Naive thymus-derived CD8-positive, alpha-beta T cell (primary cell): ENCODE measurements at places on chromosomes 1 and 21. TPM values are rescaled to one million over a fixed set of nuclear protein-coding genes. Genes with fewer than 3 reads are reported as not detected.

The FLVCR1 gene
- 1.9 TPM for polyA plus RNA-seq

The FLG gene
- not detected for polyA plus RNA-seq

The SLC9C2 gene
- not detected for polyA plus RNA-seq

The FAM163A gene
- not detected for polyA plus RNA-seq

The FTCD gene
- not detected for polyA plus RNA-seq

The MTARC1 gene
- polyA plus RNA-seq = 0.59 TPM

The MEX3A gene
- not detected for polyA plus RNA-seq

GRCh38 chr1:43303471-43304313, 2.9 kb downstream of the TIE1 start:
- no peaks in the 10 kb centered on the region for H3K36me3 ChIP-seq
- no peak overlapping the region for H3K4me3 ChIP-seq
- no peak overlapping the region for H3K27ac ChIP-seq
- H3K4me1 ChIP-seq = peaks cover 2% of the 10 kb centered on the region

GRCh38 chr1:53628286-53628955, 110.5 kb downstream of the GLIS1 start:
- H3K27me3 ChIP-seq = no peaks in the 10 kb centered on the region
- H3K27ac ChIP-seq = no peak overlapping the region
- DNase-seq = no peak

GRCh38 chr1:241557551-241558193, 25.5 kb downstream of the KMO start:
- H3K4me3 ChIP-seq = no peak overlapping the region

- H3K4me1 ChIP-seq = peaks cover 6% of the 10 kb centered on the region
- H3K27me3 ChIP-seq = no peaks in the 10 kb centered on the region
- H3K4me3 ChIP-seq = no peak overlapping the region
- H3K27ac ChIP-seq = no peak overlapping the region
- no peak for DNase-seq
- H3K36me3 ChIP-seq = no peaks in the 10 kb centered on the region
Measured at GRCh38 chr1:212118167-212118871, 82.8 kb downstream of the DTL start.

DNA sequence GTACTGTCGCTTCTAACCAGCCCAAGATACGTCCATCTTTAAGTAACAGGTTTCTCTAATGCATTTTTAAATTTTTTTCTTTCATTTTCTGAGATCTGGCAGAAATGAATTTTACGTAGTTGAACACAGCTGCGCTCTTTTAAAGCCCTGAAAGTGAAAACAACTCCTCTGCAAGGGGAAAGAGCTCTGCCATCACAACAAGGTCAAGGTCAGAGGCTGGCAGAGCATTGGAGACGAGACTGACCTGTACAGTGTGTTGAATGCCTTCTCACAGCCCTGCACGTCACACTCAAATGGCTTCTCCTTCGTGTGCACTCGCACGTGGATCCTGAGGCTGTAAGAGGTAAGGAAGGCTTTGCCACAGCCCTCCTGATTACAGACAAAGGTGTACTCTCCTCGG, 19.7 kb downstream of the MTF1 start:
- peaks cover 11% of the 10 kb centered on the region for H3K4me1 ChIP-seq
- peaks cover 76% of the 10 kb centered on the region for H3K36me3 ChIP-seq
- no peak overlapping the region for H3K27ac ChIP-seq
- H3K27me3 ChIP-seq = peaks cover 1% of the 10 kb centered on the region

DNA sequence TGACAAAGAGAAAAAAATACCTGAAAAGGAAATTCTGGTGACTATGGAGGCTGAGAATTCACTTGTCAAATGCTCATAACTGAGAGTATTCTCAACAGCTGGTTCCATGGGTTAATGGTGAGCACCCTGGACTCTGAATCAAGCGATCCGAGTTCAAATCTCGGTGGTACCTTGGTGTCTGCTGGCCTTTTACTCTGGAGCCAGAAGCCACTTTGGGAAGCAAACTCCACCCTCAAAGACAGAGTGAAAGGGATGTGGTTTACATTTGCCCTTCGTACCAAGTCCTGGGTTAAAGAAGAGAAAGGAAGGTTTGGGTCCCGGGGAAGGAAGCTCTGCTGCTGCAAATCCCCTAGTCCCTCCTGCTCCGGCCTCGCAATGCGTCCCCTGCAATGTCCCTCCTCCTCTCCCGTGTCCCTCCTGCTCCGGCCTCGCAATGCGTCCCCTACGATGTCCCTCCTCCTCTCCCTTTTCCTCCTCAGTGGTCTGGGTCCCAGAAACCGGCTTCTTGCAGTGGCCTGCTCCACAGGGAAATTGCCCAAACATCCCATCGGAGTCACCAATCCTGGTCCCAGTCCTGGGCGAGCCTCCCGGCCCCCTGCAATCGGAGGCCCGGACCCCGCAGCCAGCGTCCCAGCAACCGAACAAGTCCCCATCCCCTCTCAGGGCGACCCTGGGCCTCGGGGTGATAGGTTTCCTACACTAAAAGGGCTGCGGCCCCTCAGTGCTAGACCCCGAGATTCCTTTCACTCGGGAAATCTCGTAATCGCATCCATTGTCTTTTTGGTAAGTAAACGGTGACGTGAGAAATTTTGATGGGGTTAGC, 129.4 kb downstream of the PPIAL4G start:
- H3K36me3 ChIP-seq = no peaks in the 10 kb centered on the region
- H3K4me3 ChIP-seq = peak overlapping the region; percentile 83
- no peak for DNase-seq
- H3K27ac ChIP-seq = peak overlapping the region; percentile 60
- H3K4me1 ChIP-seq = peaks cover 23% of the 10 kb centered on the region

DNA sequence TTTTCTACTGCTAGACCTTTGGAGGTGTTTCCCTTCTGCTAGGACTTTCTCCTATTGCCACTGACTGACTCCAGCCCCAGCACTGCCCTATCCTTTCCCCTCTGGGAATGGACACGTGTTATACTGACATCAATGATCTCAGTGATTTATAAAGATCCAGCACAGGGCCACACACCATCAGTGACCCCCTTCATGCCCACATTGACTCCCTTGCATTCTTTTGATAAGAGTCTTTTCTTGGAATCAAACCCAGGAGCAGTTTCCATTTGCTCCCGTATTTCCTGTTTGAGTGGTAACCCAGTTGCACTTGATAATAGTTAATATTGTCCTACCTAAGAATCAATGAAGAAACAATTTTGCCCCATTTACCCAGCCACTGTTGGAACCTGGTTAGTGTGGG, 501.0 kb upstream of the USP24 start:
- DNase-seq = no peak
- peaks cover 3% of the 10 kb centered on the region for H3K27me3 ChIP-seq
- no peaks in the 10 kb centered on the region for H3K4me1 ChIP-seq
- no peaks in the 10 kb centered on the region for H3K36me3 ChIP-seq
- H3K4me3 ChIP-seq = no peak overlapping the region
- no peak overlapping the region for H3K27ac ChIP-seq

DNA sequence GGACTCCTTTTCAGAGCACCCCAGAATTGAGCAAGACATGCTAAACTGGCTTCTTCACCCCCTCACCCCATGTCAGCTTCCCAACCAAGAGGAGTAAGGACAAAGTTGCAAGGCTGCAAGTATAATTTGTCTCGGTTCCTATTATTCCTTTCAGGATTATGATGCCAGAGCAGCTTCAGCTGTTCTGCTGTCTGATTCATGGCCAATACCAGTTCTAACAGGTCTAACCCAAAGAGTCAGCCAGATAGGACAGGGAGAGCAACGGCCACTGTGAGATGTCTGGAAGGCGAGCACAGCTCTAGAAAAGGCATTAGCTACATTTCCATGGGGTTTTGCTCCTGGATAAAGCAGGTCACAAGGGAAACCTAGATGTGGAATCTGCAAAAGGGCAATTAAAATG, 53.3 kb upstream of the HOOK1 start:
- H3K27ac ChIP-seq = no peak overlapping the region
- no peak overlapping the region for H3K4me3 ChIP-seq
- H3K27me3 ChIP-seq = no peaks in the 10 kb centered on the region
- DNase-seq = no peak
- peaks cover 4% of the 10 kb centered on the region for H3K36me3 ChIP-seq
- H3K4me1 ChIP-seq = peaks cover 3% of the 10 kb centered on the region

DNA sequence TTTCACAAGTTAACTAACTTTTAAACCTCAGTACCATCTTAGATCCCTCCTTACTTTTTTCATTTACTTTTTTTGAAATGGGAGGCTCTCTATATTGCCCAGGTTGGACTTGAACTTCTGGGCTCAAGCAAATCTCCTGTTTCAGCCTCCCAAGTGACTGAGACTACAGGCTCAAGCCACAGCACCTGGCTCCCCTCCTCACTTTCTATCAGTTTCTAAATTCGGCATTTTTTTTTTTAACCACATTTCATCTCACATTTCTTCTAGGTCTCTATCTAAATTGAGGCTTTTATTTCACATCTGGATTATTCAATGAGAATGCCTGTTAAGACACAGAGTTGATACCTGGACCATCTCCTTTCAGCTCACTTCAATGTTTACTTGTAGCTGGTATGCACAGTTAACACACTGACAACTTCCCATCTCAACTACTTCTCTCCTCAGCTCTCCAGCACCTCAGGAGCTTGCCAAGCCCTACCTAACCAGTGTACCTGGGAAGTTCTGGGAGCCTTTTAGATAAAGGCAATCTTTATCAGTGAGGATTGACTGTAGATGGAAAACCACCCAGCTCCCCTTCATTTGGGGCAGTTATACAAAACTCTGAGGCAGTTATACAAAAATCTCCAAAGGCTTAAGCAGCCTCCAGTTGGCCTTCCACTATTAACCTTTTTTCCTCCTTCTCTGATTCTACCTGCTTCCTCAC, 3.4 kb downstream of the USP33 start:
- no peak for DNase-seq
- H3K27ac ChIP-seq = peak overlapping the region; percentile 70
- no peaks in the 10 kb centered on the region for H3K36me3 ChIP-seq
- H3K4me1 ChIP-seq = peaks cover 61% of the 10 kb centered on the region
- no peaks in the 10 kb centered on the region for H3K27me3 ChIP-seq

GRCh38 chr1:15531682-15532081, 5.0 kb downstream of the DNAJC16 start:
- H3K27ac ChIP-seq = no peak overlapping the region
- no peaks in the 10 kb centered on the region for H3K27me3 ChIP-seq
- DNase-seq = no peak
- H3K4me1 ChIP-seq = peaks cover 19% of the 10 kb centered on the region

GRCh38 chr21:15164678-15165303, 100.0 kb upstream of the NRIP1 start:
- no peak overlapping the region for H3K4me3 ChIP-seq
- no peak for DNase-seq
- H3K4me1 ChIP-seq = peaks cover 5% of the 10 kb centered on the region
- no peak overlapping the region for H3K27ac ChIP-seq
- H3K36me3 ChIP-seq = no peaks in the 10 kb centered on the region

DNA sequence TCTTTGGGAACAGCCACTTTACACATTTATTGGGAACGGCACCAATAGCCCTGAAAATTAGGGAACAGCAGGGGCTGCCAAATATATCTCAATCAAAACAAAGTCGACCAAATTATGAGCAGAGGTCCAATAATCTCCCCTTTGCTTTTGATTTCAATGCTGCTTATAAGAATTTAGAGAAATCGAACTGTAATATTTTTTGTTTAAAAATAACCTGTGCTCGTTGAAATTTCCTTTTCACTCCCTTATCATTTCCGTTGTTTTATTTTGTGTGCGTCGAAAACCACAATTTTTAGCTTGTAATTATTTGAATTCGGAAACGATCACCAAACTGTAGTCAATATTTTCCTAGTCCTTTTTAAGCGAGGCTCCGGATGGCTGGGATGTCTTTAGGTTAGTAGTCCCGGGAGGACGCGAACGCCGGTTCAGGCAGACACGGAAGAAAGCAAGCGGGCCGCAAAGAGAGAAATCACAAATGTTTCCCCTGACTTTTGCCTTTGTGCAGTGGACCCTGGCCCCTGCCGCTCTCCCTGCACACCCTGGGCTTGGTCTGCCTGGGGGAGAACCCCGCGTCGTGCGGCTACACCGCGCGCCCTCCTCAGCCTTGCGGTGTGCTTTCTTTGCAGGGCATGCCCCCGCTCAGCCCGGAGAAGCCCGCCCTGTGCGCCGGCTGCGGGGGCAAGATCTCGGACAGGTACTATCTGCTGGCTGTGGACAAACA, 2.3 kb downstream of the LHX9 start:
- DNase-seq = no peak
- peaks cover 82% of the 10 kb centered on the region for H3K27me3 ChIP-seq
- H3K4me3 ChIP-seq = peak overlapping the region; percentile 81

DNA sequence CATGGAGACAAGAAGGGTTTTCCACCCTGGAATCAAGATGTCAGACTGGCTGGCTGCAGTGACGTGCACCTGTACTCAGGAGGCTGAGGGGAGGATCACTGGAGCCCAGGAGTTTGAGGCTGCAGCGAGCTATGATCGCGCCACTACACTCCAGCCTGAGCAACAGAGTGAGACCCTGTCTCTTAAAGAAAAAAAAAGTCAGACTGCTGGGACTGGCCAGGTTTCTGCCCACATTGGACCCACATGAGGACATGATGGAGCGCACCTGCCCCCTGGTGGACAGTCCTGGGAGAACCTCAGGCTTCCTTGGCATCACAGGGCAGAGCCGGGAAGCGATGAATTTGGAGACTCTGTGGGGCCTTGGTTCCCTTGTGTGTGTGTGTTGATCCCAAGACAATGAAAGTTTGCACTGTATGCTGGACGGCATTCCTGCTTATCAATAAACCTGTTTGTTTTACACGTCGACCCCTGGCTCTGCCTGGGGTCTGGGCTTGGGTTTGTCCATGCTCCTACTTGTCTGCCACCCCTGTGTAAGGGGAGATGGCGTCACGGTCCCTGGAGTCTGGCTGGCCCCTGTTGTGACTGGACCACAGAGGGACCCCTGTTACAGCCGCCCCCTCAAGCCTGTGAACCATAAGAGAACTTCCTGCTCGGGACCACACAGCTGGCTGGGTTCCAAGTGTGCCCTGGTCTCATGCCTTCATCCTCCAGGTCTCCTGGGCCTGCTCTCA, 20.9 kb upstream of the VPS13D start:
- peaks cover 16% of the 10 kb centered on the region for H3K4me1 ChIP-seq
- peak overlapping the region; percentile 86 for H3K27ac ChIP-seq
- H3K36me3 ChIP-seq = no peaks in the 10 kb centered on the region
- H3K4me3 ChIP-seq = peak overlapping the region; percentile 50
- no peaks in the 10 kb centered on the region for H3K27me3 ChIP-seq

GRCh38 chr1:54842206-54842915, 41.2 kb upstream of the TTC22 start:
- H3K4me1 ChIP-seq = no peaks in the 10 kb centered on the region
- no peak overlapping the region for H3K4me3 ChIP-seq
- H3K27me3 ChIP-seq = no peaks in the 10 kb centered on the region
- no peak overlapping the region for H3K27ac ChIP-seq
- DNase-seq = no peak
- no peaks in the 10 kb centered on the region for H3K36me3 ChIP-seq

DNA sequence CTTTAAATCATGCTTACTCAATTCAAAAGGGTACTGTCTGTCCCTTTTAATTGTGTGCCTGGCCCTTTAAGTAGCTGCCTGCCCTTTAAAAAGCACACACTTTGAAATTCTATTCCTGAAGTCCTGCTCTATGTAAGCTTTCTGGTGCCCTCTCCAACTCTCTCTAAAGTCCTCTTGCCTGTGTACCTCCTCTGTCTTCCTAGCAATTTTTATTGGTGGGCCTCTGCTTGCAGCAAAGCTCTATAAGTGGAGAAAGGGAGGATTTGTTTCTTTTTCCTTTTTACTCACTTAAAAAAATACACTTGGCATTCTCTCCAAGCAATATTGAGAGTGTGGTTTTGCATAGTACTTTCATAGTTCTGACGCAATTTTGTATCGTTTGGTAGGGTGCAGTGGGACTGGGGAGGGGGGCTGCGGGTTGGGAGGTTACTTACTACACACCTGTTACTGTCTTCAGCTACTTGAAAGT, 135.4 kb downstream of the LMO4 start:
- DNase-seq = no peak
- peaks cover 2% of the 10 kb centered on the region for H3K27me3 ChIP-seq
- no peak overlapping the region for H3K4me3 ChIP-seq
- H3K4me1 ChIP-seq = no peaks in the 10 kb centered on the region
- no peak overlapping the region for H3K27ac ChIP-seq
- no peaks in the 10 kb centered on the region for H3K36me3 ChIP-seq
